ENCODE measurements at places on chromosomes 5 and 9. TPM values are rescaled to one million over a fixed set of nuclear protein-coding genes. Genes with fewer than 3 reads are reported as not detected.

DNA sequence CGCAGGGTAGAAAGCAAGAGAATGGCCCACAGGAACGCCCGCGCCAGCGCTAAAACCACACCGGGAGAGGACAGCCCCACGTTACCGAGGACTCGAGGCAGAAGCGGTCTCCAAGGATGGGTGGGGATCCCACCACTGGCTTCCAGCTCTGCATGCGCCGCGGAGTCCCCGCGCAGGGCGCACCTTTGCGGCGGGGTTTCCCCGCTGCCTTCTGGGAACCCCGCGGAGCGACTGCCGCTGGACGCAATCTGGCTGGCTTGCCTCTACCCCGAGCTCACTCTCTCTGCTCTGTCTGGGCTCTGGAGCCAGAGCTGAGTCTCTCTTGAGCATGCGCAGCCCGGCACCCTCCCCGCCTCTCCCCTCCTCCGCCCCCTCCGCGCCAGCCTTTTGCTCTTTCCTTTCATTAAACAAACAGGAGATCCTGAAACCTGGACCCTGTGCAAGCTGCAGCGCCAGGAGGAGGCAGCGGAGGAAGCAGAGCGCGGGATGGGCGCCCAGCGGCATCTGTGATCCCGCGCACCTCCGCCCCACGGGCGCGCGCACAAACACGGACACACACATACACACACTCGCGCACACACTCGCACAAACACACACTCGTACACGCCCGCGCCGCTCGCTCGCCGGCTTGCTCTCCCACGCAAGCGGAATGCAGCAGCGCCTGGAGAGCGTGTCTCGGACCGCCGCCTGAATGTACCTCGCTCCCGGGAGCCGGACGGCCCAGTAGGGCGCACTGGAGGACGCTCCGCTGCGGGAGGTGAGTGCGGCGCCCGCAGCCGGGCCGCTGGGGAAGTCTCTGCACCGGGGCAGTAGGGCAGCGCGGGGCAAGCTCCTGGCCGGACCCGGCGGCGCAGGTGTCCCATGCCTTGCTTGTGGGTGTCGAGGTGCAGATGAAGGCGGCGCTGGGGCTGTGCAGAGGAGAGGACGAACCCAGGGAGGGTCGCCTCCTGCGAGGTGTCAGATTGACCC is at the start of gene PLPPR1:
PLPPR1 (plus strand) TSS at position 382 of the 969 bp plus-strand sequence.
- peak within 1 kb of the TSS; percentile 90 for H3K27ac ChIP-seq
- H3K27me3 ChIP-seq = no peaks in the 10 kb centered on the region
- DNase-seq = peak; percentile 74
- no peaks in the 10 kb centered on the region for H3K36me3 ChIP-seq
- peak within 1 kb of the TSS; percentile 72 for H3K4me3 ChIP-seq

DNA sequence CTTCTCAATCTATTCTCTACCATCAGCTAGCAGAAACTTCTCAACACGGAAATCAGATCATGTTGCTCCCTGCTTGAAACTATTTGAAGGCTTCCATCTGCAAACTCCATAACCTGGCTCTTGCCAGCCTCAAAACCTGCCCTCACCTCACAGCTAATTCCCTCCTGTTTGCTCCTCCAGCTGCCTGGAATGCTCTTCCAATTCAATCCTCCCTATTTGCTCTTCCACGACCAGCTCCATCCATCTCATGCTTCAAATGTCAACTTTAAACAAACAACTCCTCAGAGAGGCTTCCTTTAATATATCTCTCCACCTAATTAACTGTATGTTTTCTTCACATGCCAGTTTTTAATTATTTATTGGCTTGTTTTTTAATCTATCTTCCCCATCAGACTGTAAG is 1.5 kb downstream of the PLAA start:
- peak overlapping the region; percentile 91 for H3K4me3 ChIP-seq
- H3K27me3 ChIP-seq = no peaks in the 10 kb centered on the region
- H3K27ac ChIP-seq = no peak overlapping the region
- H3K36me3 ChIP-seq = no peaks in the 10 kb centered on the region

The FAT2 gene
- total RNA-seq = not detected

- no peak overlapping the region for H3K27ac ChIP-seq
- no peaks in the 10 kb centered on the region for H3K4me1 ChIP-seq
- DNase-seq = peak; percentile 28
- H3K36me3 ChIP-seq = no peaks in the 10 kb centered on the region
- no peaks in the 10 kb centered on the region for H3K27me3 ChIP-seq
Observed at GRCh38 chr5:135246923-135247795, 151.9 kb downstream of the MACROH2A1 start.

The SLF1 gene
- 6.3 TPM for total RNA-seq

DNA sequence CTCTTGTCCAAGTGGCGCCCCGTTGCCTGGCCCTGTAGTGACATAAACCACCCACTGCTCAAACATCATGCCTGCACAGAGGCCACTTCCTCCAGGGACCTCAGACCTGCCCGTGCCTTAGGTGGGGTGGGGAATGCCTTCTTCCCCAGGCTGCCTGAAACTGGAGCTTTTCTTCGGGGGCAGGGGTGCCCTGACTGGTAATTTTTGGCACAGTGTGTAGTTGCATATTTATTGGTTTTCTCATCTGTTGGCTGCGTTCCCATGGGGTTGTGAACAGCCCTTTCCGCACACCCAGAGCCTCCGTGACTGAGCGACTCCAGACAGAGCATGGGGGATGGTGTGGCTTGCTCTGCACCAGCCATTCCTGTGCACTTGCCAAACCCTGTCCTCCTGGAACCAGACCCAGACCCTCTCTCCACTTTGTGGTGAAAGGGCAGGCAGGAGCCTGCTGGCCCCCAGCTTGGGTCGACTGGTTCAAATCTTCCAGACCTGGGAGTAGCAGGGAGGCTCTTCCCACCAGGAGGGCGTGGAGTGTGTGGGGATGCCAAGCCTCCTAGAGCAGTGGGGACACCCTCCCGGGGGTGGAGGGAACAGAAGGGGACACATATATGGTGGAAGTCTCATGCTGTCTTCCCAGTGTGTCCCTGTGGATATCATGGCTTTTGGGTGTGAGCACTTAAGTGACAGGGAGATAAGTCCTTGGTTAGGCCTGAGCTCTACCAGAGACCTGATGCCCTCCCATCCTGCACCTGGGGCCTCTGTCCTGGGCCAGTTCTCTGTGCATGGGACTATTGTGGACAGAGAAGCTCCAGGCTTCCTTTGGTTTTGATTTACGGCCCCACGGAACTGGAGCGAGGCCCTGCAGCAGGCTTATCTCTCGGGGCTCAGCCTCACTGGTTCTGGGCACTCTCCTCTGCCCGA is 39.6 kb downstream of the WNK2 start:
- H3K36me3 ChIP-seq = no peaks in the 10 kb centered on the region
- no peaks in the 10 kb centered on the region for H3K4me1 ChIP-seq
- no peak for DNase-seq
- no peak overlapping the region for H3K4me3 ChIP-seq

DNA sequence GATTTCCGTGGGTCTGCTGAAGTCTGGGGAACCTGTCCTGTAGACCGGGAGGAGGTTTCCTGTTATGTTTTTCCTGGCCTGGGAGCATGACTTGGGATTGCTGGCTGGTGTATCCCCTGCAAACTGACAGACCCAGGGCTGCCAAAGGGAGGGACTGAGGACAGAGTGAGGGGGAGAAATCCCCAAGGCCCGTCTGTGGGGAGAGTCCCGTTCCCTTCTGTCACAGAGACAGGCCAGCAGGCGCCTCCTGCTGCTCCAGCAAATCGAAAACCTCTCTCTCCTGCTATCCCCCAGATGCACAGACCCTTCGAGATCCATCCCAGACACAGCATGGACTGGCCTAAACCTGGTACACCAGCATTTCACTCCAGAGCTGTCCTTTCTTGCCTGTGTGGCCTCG is 56.2 kb upstream of the ALDH1B1 start:
- no peaks in the 10 kb centered on the region for H3K4me1 ChIP-seq
- H3K36me3 ChIP-seq = no peaks in the 10 kb centered on the region
- no peaks in the 10 kb centered on the region for H3K27me3 ChIP-seq
- no peak overlapping the region for H3K27ac ChIP-seq

DNA sequence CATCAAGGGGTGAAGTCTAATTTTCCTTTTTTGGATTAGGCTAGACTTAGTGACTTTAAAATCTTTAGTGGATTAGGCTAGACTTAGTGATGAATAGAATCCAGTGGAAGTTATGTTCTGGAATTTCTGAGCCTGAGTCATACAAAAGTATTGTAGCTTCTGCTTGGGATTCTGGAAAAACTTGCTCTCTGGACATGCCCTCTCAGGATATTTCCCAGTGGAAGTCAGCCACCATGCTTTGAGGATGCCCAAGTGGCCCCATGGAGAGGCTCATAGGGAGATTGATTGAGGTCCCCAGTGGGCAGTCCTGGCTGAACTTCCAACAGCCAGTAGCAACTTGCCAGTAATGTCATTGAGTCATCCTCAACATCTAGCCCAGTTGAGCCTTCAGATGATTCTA is 112.4 kb upstream of the PRLR start:
- H3K4me3 ChIP-seq = no peak overlapping the region
- no peak overlapping the region for H3K27ac ChIP-seq
- H3K36me3 ChIP-seq = no peaks in the 10 kb centered on the region
- H3K4me1 ChIP-seq = no peaks in the 10 kb centered on the region

DNA sequence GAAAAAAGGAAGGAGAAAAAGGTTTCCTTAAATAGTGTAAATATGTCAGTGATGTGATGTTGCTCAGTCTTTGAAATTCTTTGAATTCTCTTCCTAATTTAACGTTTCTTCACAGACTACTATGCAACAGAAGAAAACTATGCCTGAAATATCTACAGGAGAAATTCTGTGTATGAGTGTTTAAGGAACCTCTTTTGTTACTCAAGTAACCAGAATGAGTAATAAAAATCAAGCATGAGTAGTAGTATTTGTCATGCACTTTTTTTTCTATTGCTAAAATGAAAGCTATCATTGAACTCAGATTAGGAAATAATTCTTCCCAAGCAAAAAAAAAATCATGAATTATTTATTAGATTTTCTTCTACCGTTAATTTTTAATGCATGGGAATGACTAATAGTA is 20.3 kb upstream of the THG1L start:
- no peak overlapping the region for H3K27ac ChIP-seq
- no peak for DNase-seq
- H3K4me1 ChIP-seq = no peaks in the 10 kb centered on the region
- H3K4me3 ChIP-seq = no peak overlapping the region
- H3K27me3 ChIP-seq = no peaks in the 10 kb centered on the region

DNA sequence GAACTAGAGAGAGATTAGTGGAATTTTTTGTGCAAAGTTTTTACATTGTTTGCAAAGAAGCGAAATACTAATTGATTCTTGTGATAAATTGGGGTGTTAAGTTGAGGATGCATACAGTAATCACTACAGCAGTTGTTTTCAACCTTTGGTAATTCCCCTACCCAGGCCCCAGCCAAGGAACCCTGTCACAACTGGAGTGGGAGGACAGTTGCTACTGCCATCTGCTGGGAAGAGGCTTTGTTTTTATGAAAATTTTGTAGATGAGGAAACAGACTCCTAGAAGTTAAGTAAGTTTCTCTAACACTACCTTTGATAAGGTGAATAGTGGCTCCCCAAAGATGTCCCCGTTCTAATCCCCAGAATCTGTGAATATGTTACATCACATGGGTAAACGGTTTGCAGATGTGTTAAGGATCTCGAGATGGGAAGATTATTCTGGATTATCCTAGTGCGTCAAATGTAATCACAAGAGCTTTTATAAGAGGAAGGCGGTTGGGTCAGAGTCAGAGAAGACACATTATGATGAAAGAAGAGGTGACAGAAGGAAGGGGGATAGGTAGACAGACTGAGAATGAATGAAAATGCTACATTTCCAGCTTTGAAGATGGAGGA is 34.0 kb upstream of the PPP1R2B start:
- H3K36me3 ChIP-seq = no peaks in the 10 kb centered on the region
- H3K27me3 ChIP-seq = no peaks in the 10 kb centered on the region
- DNase-seq = no peak
- H3K4me3 ChIP-seq = no peak overlapping the region

DNA sequence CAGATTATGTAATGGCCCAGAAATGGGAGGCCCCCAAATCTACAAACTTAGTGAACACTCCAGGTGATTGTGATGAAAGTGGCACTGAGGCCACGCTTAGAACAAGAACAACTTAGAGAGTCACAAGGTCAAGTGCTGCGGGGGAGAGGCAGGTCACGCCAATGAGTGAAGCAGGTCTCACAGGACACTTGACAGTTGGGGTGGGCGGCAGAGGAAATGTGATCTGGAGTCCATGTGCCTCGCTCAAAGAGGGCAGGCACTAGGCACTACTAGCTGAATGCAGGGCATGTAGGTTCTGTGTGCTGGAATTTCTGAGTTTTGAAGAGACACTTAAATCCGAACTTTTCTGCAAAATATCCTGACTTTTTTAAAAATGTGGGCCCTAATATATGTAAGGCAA is 193.2 kb upstream of the RORB start:
- no peaks in the 10 kb centered on the region for H3K27me3 ChIP-seq
- H3K27ac ChIP-seq = no peak overlapping the region
- no peak for DNase-seq
- H3K4me3 ChIP-seq = no peak overlapping the region
- peaks cover 2% of the 10 kb centered on the region for H3K4me1 ChIP-seq

The TSLP gene
- 0.25 TPM for total RNA-seq

DNA sequence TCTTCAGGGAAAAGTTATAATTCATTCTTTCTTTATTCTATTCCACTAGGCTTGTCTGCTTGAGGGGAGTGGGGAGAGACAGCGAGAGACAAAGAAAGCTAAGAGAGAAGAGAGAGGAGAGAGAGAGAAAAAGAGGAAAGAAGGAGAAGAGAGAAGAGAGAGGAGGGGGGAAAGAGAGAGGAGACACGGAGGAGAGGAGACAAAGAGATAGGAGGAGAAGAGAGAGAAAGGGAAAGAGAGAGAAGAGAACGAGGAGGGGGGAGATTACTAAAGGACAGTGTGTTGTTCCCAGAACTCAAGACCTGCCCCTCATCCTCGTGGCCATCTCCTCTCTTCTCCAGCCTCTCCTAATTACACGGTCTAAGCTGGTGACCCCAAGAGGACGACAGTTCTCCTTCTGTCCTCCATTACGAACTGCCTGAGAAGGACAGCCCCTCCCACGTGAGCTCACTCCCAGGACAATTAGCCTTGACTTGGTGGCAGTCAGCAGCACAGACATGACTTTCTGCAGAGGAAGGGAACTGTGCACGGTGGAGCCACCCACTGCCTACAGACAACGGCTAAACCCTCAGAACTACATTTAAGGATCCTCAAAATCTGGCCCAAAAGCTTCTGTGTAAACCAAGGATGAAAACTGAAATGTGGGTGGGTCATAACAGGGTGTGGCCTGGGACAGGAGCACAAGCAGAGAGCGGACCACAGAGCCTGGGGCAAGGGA is 99.1 kb downstream of the COL23A1 start:
- no peak overlapping the region for H3K27ac ChIP-seq
- no peak overlapping the region for H3K4me3 ChIP-seq
- no peaks in the 10 kb centered on the region for H3K36me3 ChIP-seq
- no peaks in the 10 kb centered on the region for H3K4me1 ChIP-seq
- DNase-seq = no peak

GRCh38 chr9:83701769-83702168 is 6.0 kb downstream of the UBQLN1 start:
- H3K4me3 ChIP-seq = no peak overlapping the region
- no peaks in the 10 kb centered on the region for H3K36me3 ChIP-seq
- no peak overlapping the region for H3K27ac ChIP-seq
- no peak for DNase-seq
- no peaks in the 10 kb centered on the region for H3K27me3 ChIP-seq

GRCh38 chr9:136960212-136960937 is 8.3 kb downstream of the LCN12 start:
- no peak for DNase-seq
- H3K4me3 ChIP-seq = no peak overlapping the region

The CNTFR gene
- total RNA-seq = 0.75 TPM

The TSSK1B gene
- total RNA-seq = not detected

Data from liver (tissue), 10 donors.